Bronchial epithelial cell (primary cell): ENCODE measurements at places on chromosomes 16 and 17. TPM values are rescaled to one million over a fixed set of nuclear protein-coding genes. Genes with fewer than 3 reads are reported as not detected.

The MOSMO gene
- total RNA-seq: 9.7 and 17.6 TPM in 2 replicates

The ABCA9 gene
- total RNA-seq: 0.13 and 0.26 TPM in 2 replicates

The NPLOC4 gene
- total RNA-seq: 60.0 and 61.2 TPM in 2 replicates

The GGNBP2 gene
- 92.6 and 94.3 TPM in 2 replicates for total RNA-seq

The LCMT1 gene
- 32.1 and 36.4 TPM in 2 replicates for total RNA-seq

The KCNJ16 gene
- not detected in 2 replicates for total RNA-seq

The CD300LF gene
- not detected in 2 replicates for total RNA-seq

The C16orf96 gene
- not detected in 2 replicates for total RNA-seq

The HES7 gene
- 0.13 and 1.3 TPM in 2 replicates for total RNA-seq

The DPEP3 gene
- not detected in 2 replicates for total RNA-seq

The PRR35 gene
- not detected in 2 replicates for total RNA-seq

The CDH13 gene
- 23.3 and 31.3 TPM in 2 replicates for total RNA-seq

The KRTAP9-4 gene
- total RNA-seq: not detected in 2 replicates

The SYCE1L gene
- 0.38 TPM in 1 of 2 replicates, not detected in the other for total RNA-seq

The ZNF500 gene
- 5.8 TPM in 2 replicates for total RNA-seq

The EPN3 gene
- total RNA-seq: 2.9 and 10.9 TPM in 2 replicates

The SP6 gene
- 0.79 and 2.4 TPM in 2 replicates for total RNA-seq

The TBC1D3H gene
- not detected in 2 replicates for total RNA-seq

The DNAH9 gene
- under 0.01 and 0.26 TPM in 2 replicates for total RNA-seq

The ARHGAP44 gene
- 0.79 and 1.7 TPM in 2 replicates for total RNA-seq

The CLN3 gene
- 9.5 and 11.6 TPM in 2 replicates for total RNA-seq

The ASGR1 gene
- under 0.01 and 0.38 TPM in 2 replicates for total RNA-seq

The USP7 gene
- 41.3 and 48.1 TPM in 2 replicates for total RNA-seq

The FAHD1 gene
- total RNA-seq: 61.6 and 61.9 TPM in 2 replicates
